ENCODE measurements at places on chromosomes 7 and 10. TPM values are rescaled to one million over a fixed set of nuclear protein-coding genes. Genes with fewer than 3 reads are reported as not detected.

The STAG3 gene
- total RNA-seq, result 24.2 TPM

The C10orf105 gene
- total RNA-seq, result 0.52 TPM

GRCh38 chr10:114437473-114438292 lies 33.4 kb upstream of the AFAP1L2 start:
- H3K4me3 ChIP-seq, result no peak overlapping the region
- no peak overlapping the region for H3K27ac ChIP-seq
- DNase-seq, result no peak
- no peaks in the 10 kb centered on the region for H3K4me1 ChIP-seq

DNA sequence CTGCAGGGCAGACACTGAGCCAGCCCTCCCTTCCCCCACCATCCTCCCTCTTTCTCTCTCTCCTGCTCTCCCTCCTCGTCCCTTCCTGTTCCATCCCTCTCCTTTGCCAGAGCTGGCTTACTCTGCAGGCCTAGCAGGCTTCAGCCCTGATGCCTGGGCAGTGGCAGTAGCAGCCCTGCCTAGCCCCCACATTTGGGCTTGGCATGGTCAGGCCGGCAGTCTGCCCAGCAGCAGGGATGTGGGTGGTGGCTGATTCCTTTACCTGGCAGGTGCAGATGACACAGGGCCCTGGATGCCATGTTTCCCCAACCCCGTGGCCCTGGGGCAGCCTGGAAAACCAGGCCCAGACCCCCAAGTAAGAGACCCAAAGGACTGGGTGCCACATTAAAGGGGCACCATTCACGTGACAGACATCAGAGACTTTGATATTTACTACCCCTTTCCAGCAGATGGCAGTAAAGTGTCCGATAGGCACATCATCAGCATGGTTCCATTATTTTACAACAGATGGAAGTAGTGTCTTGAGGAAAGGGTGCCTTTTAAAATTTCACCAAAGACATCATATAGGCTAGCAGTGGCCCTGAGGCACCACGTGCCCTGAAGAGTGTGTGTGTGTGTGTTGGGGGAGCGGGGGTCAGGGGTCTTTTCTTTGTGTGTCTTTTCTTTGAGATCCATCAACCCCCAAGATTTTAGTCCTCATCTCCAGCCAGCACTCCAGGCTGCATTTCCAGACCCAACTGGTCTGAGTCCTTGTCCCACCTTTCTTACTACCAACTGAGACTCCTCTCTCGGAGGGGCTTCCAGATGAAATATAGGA lies 5.9 kb downstream of the KCP start:
- H3K27me3 ChIP-seq, result peaks cover 12% of the 10 kb centered on the region

- H3K4me1 ChIP-seq, result peaks cover 8% of the 10 kb centered on the region
- H3K27ac ChIP-seq, result no peak overlapping the region
- no peak overlapping the region for H3K4me3 ChIP-seq
- no peaks in the 10 kb centered on the region for H3K36me3 ChIP-seq
These were observed 66.2 kb upstream of the CCNY start for GRCh38 chr10:35270100-35270499.

DNA sequence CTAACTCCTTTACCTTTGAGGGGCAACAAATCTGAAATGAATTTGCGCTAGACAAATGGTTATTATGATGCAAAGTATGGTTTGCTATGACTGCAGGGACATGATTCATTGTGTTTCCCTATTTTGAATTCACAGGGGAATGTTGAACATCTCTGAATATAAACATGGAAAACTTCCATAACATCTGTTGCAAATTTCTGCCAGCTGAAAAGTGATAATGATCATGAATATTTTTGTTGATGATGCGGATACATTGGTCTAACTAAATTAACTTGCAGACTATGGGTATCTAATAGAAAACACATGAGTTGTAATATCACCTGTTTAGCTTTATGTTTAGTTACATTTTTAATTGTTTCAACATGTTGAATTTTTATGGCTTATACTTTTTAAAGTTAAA lies 1325.5 kb downstream of the REEP3 start:
- no peaks in the 10 kb centered on the region for H3K4me1 ChIP-seq
- no peaks in the 10 kb centered on the region for H3K36me3 ChIP-seq
- H3K27me3 ChIP-seq, result no peaks in the 10 kb centered on the region
- H3K27ac ChIP-seq, result no peak overlapping the region
- H3K4me3 ChIP-seq, result no peak overlapping the region

Measured in activated CD4-positive, alpha-beta T cell treated with anti-CD3 and anti-CD28 coated beads, Interleukin-2, amount 10 ng/mL, durations not matched to agents 7 days and 5 days (primary cell).